Caco-2 (cell line): ENCODE measurements at places on chromosomes 12 and 14.
A peak's percentile ranks its signal among the peaks of the same experiment; 100 is the strongest.

- no peak overlapping the region for H3K4me3 ChIP-seq
- DNase-seq, result no peak
- H3K36me3 ChIP-seq, result no peaks in the 10 kb centered on the region; the same call in 1 of the 2 replicates
- H3K4me1 ChIP-seq, result peaks cover 43% of the 10 kb centered on the region
- H3K27ac ChIP-seq, result peak overlapping the region; percentile 73
Measured at GRCh38 chr14:68402525-68403101, 390.3 kb downstream of the ZFP36L1 start.

GRCh38 chr14:99514552-99515300 is 33.5 kb downstream of the CCNK start:
- peaks cover 6% of the 10 kb centered on the region; the same call in 1 of the 2 replicates for H3K4me1 ChIP-seq
- no peak for DNase-seq
- H3K27ac ChIP-seq, result peak overlapping the region; percentile 48
- H3K4me3 ChIP-seq, result no peak overlapping the region
- H3K27me3 ChIP-seq, result no peaks in the 10 kb centered on the region

DNA sequence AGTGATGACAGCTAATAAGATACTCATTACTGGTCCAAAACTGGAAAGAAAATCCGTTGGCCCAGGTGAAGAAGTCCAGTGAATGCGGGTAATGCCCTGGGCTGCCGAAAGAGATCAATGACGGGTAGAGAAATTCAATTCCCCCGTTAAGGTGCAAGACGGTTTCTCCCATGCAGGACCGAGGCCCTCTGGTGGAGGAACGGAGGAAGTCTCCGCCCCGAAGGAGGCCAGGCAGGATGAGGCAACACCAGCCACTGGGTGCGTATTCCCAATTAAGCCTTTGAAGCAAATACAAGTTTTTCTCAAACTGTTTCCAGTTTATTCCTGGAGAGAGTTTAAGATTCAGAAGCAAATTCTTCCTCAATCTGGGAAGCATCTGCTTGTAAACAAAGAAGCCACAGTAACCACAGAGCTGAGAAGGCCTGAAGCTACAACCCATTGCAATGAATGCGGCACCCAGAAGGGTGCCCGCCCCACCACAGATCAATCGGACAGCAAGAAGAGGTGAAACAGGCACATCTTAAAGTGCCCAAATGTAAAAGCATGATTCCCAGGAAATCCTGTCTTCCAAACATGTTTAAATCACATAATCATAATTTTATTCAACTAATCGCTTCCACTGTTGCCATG is 118.5 kb downstream of the TTC7B start:
- DNase-seq, result peak; percentile 79
- H3K36me3 ChIP-seq, result no peaks in the 10 kb centered on the region
- no peaks in the 10 kb centered on the region for H3K4me1 ChIP-seq
- no peak overlapping the region for H3K4me3 ChIP-seq
- H3K27me3 ChIP-seq, result no peaks in the 10 kb centered on the region

- no peak overlapping the region for H3K4me3 ChIP-seq
- H3K36me3 ChIP-seq, result no peaks in the 10 kb centered on the region
- H3K27me3 ChIP-seq, result no peaks in the 10 kb centered on the region
- no peak overlapping the region for H3K27ac ChIP-seq
- peaks cover 14% of the 10 kb centered on the region for H3K4me1 ChIP-seq
Measured at GRCh38 chr14:64688031-64688430, 16.2 kb upstream of the PLEKHG3 start.

- no peaks in the 10 kb centered on the region for H3K4me1 ChIP-seq
- peak; percentile 21 for DNase-seq
- no peak overlapping the region for H3K4me3 ChIP-seq
- no peak overlapping the region for H3K27ac ChIP-seq
- no peaks in the 10 kb centered on the region; the same call in 1 of the 2 replicates for H3K27me3 ChIP-seq
Measured at GRCh38 chr12:98939350-98939749, 294.3 kb downstream of the APAF1 start.

DNA sequence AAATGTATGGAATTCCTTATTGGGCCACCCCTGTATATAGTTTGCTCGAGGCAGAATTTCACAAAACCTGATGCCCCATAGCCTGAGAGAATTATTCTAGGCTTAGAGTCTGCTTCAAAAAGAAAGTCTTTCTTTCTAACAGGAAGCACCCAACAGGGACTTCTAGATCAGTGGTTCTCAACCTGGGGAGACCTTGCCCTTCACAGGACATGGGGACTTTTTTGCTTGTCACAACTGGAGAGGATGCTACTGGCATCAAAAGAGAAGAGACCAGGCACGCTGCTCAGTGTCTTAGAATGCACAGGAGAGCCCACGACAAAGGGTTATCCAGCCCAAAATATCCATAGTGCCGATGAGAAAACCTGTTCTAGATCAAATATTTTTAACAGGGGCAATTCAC is 18.9 kb downstream of the WSB2 start:
- H3K4me1 ChIP-seq, result no peaks in the 10 kb centered on the region
- no peak for DNase-seq
- no peak overlapping the region for H3K27ac ChIP-seq

DNA sequence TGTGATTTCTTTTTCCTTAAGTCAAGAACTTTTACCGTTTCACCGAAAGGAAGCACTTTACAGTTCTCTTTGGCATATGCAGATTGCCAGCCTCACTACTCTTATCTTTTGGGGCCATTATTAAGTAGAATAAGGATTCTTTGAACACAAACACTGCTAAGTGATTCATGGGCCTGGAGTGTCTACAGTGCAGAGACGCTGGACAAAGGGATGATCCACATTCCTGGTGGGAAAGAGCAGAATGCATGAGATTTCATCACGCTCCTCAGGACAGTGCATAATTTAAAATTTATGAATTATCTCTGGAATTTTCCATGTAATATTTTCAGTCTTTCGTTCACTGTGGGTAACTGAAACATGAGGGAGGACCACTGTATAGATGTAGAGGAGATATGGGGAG is 90.2 kb downstream of the TTLL5 start:
- no peak overlapping the region for H3K4me3 ChIP-seq
- no peak for DNase-seq
- H3K36me3 ChIP-seq, result no peaks in the 10 kb centered on the region
- no peaks in the 10 kb centered on the region for H3K27me3 ChIP-seq
- H3K4me1 ChIP-seq, result no peaks in the 10 kb centered on the region

DNA sequence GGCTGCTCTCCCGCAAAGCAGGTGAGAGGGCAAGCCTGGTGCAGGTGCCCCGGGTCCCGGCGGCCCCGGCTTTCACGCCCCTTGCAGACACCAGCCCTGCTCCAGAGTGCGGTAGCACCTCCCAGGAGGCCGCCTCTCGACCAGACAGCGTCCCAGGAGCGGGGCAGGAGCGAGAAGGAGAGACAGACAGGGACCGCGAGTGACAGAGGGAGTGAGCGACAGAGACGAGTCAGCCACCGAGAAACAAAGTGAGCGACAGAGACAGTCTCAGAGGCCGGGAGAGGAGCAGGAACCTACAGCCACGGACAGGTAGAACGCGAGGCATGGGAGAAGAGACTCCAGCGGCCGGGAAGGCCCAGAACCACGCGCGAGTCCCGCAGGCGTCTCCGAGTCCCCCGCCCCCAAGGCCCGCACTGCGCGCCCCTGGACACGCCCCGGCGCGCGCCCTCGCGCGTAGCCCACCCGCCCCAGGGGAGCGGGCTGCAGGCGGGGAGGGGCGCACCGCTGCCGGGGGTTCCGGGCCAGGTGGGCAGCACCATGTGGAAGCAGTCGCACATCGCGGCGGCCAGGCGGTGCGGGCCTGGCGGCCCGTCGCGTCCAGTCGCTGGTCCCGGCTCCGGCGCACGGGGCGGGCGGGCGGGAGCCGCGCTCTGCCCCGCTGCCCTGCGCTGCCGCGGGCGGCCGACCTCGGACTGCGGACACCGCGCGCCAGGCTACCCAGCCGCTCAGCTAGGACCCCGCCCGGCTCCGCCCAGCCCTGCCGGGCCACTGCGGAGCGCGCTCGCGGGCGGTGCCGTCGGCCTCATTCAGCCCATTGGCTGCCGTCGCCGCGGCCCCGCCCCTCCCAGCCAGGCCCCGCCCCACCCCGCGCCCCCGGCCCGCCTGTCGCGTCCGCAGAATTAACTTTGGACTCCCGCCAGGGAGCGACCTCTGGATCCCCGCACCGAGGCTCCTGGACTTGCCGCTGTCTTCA is at the start of gene AHNAK2:
AHNAK2 (minus strand) TSS at position 694 of the 973 bp plus-strand sequence; CDS start at position 557, 137 bp downstream.
- H3K36me3 ChIP-seq, result no peaks in the 10 kb centered on the region
- peaks cover 13% of the 10 kb centered on the region for H3K4me1 ChIP-seq
- H3K4me3 ChIP-seq, result peak within 1 kb of the TSS; percentile 44
- peak; percentile 93 for DNase-seq
- H3K27me3 ChIP-seq, result no peaks in the 10 kb centered on the region

DNA sequence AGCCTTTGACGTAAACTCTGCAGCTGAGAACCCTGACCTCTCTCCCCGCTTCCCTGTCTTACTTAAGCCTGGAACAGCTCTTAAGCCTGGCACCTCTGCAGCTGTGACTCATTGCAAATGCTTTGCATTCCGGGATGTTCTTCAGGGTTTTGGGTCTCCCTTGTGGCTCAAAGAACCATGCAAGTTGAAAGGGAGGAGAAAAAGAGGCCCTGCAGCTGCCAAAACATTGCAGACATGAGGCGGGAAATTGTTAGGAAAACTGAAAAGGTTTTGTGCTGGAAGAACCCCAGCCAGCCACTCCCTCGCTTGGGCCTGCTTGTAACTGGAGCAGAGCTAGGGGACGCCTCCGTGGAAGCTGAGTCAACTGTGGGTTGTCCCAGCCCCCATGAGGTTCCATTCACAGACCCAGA is 60.2 kb upstream of the FERMT2 start:
- peak; percentile 42 for DNase-seq
- H3K36me3 ChIP-seq, result no peaks in the 10 kb centered on the region
- H3K4me1 ChIP-seq, result peaks cover 10% of the 10 kb centered on the region; the same call in 1 of the 2 replicates
- H3K27me3 ChIP-seq, result no peaks in the 10 kb centered on the region
- H3K4me3 ChIP-seq, result no peak overlapping the region
- H3K27ac ChIP-seq, result peak overlapping the region; percentile 36

GRCh38 chr14:105026033-105026785 is 5.3 kb upstream of the CDCA4 start:
- H3K27ac ChIP-seq, result no peak overlapping the region
- no peaks in the 10 kb centered on the region for H3K27me3 ChIP-seq
- no peaks in the 10 kb centered on the region; the same call in 1 of the 2 replicates for H3K4me1 ChIP-seq

GRCh38 chr14:75306927-75307699 is 28.5 kb downstream of the FOS start:
- H3K36me3 ChIP-seq, result no peaks in the 10 kb centered on the region; the same call in 1 of the 2 replicates
- no peaks in the 10 kb centered on the region for H3K27me3 ChIP-seq
- no peak overlapping the region for H3K4me3 ChIP-seq
- no peak overlapping the region for H3K27ac ChIP-seq
- DNase-seq, result peak; percentile 57

DNA sequence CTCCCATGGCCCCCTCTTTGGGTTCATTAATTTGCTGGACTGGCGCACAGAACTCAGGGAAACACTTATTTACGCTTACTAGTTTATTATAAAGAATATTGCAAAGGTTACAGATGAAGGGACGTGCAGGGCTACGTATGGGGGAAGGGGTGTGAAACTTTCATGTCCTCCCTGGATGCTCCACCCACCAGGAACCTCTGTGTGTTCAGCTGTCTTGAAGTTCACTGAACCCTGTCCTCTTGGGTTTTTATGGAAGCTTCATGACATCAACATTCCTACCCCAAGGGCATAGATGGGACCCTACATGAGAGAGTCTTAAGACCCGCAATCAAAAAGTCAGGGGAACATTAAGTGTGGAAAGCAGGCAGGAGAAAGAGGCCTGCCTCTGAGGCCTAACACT is 58.1 kb downstream of the ADIPOR2 start:
- peaks cover 38% of the 10 kb centered on the region for H3K4me1 ChIP-seq
- no peaks in the 10 kb centered on the region for H3K27me3 ChIP-seq
- H3K36me3 ChIP-seq, result peaks cover 2% of the 10 kb centered on the region
- peak overlapping the region; percentile 70 for H3K27ac ChIP-seq
- DNase-seq, result no peak

GRCh38 chr12:118346895-118347294 is 25.8 kb downstream of the TAOK3 start:
- H3K36me3 ChIP-seq, result no peaks in the 10 kb centered on the region
- no peak for DNase-seq
- no peaks in the 10 kb centered on the region for H3K27me3 ChIP-seq
- peaks cover 17% of the 10 kb centered on the region for H3K4me1 ChIP-seq
- no peak overlapping the region for H3K4me3 ChIP-seq

DNA sequence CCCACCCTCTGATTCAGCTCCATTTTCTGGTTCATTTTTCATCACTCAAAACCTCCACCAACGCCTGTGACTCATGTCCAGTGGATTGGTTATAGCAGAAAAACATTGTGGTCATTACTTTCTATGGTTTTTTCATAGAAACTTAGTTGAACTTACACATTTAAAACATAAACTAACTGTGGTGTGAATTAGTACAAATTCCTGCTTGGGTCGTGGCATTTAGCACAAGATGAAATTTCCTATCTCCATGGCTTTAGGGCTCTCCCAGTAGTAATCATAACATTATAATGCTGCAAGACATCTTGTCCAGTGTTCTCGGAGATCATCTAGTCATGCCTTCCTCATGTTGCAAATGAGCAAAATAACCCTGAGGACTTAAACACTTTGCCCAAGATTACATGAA is 7.1 kb downstream of the RNASE7 start:
- DNase-seq, result no peak
- H3K36me3 ChIP-seq, result no peaks in the 10 kb centered on the region
- no peak overlapping the region for H3K4me3 ChIP-seq
- H3K4me1 ChIP-seq, result peaks cover 5% of the 10 kb centered on the region; the same call in 1 of the 2 replicates

DNA sequence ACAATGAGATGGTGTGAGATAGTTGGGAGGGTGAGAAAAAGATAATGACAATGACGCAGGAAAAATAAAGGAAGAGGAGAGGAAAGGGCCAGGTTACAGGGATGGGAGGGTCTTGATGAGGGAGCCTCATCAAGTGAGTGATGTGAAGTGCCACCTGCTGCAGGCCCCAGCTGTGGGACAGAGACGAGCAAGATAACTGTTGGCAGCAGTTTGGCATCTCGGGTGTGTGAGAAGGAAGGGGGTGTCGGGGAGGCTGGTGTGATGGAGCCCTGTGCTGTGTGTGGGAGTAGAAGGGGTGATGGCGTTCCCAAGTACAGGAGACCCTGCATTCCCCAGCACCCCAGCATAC is 11.4 kb upstream of the TAC3 start:
- H3K27me3 ChIP-seq, result no peaks in the 10 kb centered on the region
- no peaks in the 10 kb centered on the region for H3K36me3 ChIP-seq
- H3K27ac ChIP-seq, result no peak overlapping the region
- no peak for DNase-seq
- no peaks in the 10 kb centered on the region for H3K4me1 ChIP-seq
- H3K4me3 ChIP-seq, result no peak overlapping the region

DNA sequence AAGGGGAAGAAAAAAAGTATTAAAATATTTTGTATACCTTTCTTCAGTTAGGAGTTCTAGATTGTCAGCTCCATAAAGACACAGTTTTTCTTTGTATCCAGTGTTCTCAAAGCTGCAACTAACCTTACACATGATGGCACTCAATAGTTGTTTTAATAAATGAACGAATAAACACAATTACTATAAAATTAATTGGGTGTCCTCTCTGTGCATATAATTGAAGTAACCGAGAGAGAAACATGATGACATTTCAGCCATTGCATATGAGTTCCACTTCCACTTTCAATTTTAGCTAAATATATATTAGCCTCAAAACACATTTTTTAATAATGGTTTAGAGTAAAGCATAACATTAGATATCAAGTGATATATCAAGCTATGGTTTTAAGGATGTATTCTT is 671.2 kb downstream of the LRFN5 start:
- no peak for DNase-seq
- no peak overlapping the region for H3K4me3 ChIP-seq
- no peaks in the 10 kb centered on the region for H3K27me3 ChIP-seq
- H3K4me1 ChIP-seq, result no peaks in the 10 kb centered on the region
- H3K27ac ChIP-seq, result no peak overlapping the region
